ENCODE measurements at places on chromosomes 5 and 9.

- ATAC-seq, result no peak
These were observed 157.6 kb upstream of the RAI14 start for GRCh38 chr5:34498572-34498971.

DNA sequence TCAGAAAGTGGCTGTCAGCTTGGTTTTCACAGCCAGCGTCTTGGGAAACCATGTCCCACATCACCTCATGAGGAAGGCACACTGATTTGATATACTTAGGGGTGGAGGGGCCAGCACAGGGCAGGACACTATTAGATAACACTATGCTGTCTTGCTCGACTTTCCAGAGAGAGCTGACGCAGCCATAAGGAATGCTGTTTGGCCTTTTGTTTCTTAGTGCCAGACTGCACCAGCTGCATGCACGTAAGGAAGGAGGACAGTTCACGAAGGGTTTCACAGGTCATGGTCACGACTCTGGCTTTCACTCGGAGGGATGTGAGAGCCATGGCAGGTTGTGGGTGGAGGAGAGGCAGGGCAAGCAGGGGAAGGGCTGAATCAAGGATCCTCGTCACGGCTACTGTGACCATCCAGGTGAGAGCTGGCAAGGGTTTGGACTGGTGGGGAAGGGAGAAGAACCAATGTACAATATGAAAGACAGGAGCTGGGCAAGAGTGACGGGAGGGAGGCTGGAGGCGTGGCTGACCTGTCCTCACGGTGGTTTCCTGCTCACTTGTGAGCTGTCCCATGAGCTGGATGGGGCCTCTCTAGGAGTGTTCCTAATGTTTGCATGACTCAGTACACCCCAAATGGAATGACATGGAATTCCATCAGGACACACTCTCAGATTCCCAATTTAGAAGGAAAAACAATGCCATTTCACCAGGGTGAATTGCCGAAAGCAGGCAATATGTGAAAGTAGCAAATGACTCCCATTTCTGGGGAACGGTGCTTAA, 61.7 kb downstream of the OTULIN start:
- ATAC-seq, result no peak

DNA sequence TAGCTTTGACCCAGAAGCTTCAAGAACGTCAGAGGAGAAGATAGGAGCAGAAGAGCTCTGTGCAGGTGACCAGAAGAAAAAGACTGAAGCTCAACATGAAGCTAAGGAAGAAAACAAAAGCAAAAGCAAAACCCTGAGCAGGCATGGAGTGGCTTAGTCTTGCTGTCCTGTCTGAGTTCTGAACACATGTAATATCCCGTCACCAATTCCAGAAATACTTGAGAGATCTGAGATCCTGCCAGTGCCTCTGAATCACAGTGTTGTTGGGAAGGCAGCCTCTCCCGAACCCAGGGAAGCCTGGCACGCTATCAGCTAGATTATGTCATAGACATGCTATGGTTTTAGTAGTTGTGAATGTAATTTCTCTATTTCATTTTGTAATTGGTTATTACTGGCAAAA, 235.7 kb downstream of the ICE1 start:
- ATAC-seq, result no peak

- no peak for ATAC-seq
These were observed 157.1 kb downstream of the PBX3 start for GRCh38 chr9:125904155-125904851.
